ENCODE measurements at places on chromosomes 11 and 22. TPM values are rescaled to one million over a fixed set of nuclear protein-coding genes. Genes with fewer than 3 reads are reported as not detected.

POU2AF2 gene
- not detected for total RNA-seq

HDHD5 gene
- total RNA-seq, result 31.4 TPM

MIAT gene
- total RNA-seq, result 0.54 TPM

DNA sequence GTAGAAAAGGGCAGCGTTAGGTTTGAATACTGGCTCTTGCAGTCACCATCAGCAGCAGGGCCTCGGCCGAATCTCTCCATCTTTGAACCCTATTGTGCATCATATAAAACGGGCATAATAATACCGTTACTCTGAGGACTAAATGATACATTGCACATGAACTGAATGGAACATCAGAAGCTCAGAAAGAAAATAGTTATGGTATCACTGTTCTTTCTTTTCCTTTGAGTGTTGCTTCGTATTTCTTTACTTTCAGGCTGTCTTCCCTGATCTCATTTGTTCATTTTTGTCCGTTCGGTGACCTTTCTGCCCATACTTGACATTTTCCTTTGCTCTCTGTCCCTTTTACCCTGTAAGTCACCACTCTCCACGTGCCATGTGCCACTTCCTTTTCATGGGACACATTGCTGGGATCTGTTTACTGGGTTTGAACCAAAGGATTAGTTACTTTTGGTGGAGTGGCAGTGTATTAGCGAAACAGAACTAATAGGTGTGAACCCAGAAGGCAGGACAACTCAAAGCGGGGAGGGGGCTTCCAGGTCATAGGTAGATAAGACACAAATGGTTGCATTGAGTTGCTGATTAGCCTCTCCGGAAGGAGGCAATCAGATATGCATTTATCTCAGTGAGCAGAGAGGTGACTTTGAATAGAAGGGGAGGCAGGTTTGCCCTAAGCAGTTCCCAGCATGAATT, 717 bp upstream of the ZNF202 start:
- DNase-seq, result peak; percentile 2

GRCh38 chr11:90434858-90435257, 212.0 kb upstream of the CHORDC1 start:
- DNase-seq, result no peak

DNA sequence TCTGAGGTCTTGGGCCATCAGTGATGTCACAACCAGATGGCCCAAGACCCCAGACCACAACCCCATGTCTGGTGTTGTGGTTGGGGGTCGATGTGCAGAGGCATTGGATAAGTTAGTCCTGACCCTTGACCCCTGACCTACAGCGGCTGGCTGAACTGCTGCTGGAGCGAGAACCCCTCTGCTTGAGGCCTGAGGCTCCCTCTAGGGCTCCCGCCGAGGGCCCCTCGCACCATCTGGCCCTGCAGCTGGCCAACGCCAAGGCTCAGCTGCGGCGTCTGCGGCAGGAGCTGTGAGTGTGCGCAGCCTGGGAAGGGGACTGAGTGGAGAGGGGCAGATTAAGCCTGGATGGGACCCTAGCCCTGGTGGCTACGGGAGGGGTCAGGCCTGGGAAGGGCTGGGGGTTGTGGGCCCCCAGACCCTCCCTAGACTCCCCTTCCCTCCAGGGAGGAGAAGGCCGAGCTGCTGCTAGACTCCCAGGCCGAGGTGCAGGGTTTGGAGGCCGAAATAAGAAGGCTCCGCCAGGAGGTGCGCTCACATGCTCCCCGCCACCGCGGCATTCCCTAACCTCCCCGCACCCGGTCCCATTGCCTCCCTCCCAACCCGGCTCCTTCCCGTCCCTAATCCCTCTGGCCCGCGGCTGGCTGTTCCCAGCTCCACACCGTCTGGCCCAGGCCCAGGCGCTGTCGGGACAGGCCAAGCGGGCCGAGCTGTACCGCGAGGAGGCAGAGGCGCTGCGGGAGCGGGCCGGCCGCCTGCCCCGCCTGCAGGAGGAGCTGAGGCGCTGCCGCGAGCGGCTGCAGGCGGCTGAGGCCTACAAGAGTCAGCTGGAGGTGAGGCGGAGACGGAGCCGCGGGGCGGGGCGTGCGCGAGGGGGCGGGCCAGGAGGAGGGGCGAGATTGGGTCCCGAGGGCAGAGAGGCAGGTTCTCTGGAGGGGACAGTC, 2.1 kb downstream of the CCDC88B start:
- peak; percentile 81 for DNase-seq

Data from IMR-90 (cell line).